ENCODE measurements at places on chromosomes 2 and 18.

DNA sequence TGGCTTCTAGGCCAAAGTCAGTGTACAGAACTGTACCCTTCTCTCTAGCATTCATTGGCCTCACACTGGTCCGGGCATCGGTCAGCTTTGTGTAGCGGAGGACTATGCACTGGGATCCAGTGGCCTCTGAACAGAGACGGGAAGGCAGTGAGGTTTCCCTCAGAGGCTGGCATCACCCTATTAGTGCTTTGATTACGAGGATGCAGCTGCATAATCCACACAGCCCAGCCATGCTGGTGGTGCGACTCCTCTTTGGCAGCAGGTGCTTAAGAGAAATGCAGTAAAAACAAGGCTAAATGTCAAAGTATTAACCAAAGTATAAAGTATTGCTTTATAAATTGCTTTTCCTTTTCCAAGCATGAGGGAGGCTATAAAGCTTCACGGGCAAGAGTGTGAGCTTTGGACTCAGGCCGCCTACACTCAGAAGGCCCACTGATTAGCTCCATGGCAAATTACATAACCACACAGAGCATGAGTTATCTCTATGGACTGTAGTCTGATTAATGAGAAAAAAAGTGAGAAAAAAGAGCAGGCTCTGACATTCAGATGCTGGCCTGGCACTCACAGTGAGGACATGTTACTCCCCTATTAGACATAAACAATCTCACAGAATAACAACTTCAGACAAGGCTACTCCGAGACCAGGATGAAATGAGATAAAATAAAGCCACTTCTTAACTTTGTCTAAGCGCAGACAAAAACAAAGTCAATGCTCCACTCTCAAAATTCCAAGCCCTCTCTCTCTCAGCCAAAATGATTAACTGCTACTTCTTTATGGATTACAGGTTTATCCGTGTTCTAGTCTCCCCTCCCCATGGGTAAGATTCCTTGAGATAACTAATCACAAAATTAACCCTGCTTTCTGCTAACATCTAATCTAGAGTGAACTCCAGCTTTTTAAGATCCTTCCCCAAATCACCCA is 6.4 kb upstream of the CRYGC start:
- DNase-seq: no peak

- DNase-seq: peak; percentile 40
These were observed 196.4 kb upstream of the ACVR2A start for GRCh38 chr2:147648471-147648870.

- DNase-seq: peak; percentile 44
These were observed 28.0 kb downstream of the MGAT5 start for GRCh38 chr2:134281815-134282419.

DNA sequence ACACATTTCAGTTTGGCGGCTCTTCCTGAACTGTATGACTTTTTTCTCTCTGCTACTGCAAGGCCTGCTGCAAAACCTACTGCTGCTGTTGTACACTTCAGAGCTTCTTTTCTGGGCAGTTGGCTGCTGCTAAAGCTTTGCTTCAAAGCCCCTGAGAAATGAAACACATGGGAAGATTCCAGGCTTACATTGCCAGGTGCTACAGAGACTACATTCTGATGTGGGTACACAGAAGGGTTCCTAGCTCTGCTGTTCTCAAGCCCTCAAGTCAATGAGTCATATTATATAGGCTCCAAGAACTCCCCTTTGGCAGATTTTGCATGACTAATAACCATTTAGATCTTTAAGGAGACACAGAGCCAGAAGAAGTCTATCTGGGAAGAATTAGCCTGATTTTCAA is 12.9 kb upstream of the PGAP1 start:
- peak; percentile 58 for DNase-seq

DNA sequence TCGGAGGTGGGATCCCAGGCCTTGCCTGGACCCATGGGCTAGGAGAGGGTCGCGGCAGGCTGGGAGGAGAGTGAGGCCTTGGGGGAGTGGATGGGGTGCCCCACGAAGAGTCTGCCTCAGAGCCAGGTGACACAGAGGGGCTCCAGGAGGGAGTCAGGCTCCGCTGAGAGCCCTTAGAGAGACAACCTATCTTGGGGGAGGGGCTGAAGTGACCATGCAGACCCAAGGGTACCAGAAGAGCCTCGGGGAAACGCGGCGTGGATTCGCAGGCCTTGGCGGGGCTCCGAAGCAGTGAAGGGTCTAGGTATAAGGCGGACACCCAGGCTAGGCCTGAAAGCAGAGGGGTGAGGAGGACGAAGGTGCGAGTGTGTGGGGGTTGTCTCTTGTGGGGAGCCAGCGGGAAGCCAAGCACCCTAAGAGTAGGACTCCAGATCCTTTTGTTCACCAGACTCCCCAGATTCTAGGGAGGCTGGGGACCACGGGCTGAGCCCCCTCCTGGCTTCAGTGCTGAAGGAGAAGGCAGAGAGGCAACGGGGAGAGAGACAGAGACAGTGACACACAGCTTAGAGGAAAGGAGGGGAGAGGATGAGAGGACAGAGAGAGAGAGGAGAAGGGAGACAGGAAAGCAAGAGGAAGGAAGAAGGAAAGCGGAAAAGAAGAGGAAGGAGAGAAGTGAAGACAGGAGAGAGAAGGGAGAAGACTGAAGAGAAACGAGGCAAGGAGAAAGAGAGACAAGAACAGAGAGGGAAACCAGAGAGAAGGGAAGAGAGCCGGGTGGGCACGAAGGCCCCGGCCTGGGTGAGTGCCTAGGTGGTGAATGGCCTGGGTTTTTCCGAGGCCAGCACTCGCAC is 1.1 kb upstream of the HOXD11 start:
- DNase-seq: no peak

- no peak for DNase-seq
These were observed 119.8 kb downstream of the AGAP1 start for GRCh38 chr2:235613649-235614048.

DNA sequence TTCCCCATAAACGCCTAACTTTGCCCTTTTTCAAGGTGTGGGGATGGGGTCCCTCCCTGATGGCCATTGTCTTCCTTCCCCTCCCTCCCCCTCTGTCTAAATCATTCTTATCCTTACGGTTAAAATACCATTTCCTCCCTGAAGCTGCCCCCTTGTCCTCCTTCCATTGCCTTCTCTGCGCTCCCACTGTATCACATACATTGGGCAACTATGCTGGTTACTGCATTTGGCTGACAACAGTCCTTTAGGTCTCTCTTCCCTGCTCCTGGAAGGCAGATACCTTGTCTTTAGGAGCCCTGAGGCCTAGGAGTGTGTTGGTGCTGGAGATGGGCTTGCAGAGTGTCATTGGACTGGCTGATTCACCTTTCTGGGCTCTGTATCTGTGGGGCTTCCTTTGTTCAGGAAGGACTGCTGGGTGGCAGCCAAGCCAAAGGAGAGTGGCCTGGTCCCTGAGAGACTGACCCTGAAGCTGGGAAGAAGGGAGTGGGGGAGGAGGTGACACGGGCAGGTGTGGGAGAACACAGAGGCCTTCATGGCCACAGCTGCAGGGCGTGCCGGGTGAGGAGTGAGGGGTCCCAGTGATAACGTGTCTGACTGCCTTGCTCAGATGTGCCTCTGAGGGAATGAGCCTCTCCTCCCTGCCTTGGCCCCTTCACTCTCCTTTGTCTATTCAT is 2.2 kb downstream of the WNT6 start:
- DNase-seq: peak; percentile 17

GRCh38 chr2:219720956-219721355 is 93.5 kb downstream of the SLC4A3 start:
- DNase-seq: no peak

DNA sequence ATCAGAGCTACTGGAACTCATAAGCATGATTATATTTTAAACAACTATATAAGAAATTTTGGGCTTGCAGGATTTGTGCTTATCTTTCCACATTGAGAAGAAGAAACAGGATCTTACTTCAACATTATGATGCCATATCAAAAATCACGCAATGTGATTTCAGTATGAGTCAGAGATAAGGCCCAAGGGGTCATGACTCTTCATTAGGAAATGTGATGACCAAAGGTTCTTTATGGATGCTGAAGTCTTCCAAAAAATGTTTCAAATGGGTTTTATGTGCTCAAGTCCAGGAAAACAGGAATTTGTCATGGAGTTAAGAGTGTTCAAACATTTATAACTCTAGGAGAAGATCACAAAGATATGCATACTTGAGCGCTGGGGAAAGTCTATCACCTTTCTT is 7.8 kb upstream of the SERPINB2 start:
- DNase-seq: peak; percentile 82

GRCh38 chr2:165571477-165571876 is 102.0 kb downstream of the CSRNP3 start:
- no peak for DNase-seq
